Activated naive CD4-positive, alpha-beta T cell treated with Interleukin-2 at 50 U/mL for 16 hours (primary cell): ENCODE measurements at places on chromosomes 4 and X.

- peak; percentile 68 for DNase-seq
Observed at GRCh38 chr4:101418055-101418454, 70.7 kb upstream of the PPP3CA start.

- no peak for DNase-seq
Observed at GRCh38 chrX:13285693-13286092, 34.2 kb downstream of the ATXN3L start.

DNA sequence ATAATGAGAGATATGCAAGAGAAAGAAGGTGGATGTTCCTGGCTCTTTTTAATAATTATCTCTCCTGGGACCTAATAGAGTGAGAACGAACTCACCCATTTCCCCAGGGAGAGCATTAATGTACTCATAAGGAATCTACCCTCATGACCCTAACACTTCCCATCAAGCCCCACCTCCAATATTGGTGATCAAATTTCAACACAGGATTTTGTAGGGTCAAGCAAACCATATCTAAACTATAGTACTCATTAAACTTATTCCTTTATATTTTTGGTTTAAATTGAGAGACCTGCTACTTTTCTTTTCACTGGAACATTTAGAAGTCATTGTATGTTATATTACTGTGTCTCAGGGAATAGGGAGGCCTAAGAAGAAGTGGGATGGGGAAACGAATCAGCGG, 2.6 kb downstream of the UGT2A3 start:
- DNase-seq = no peak

DNA sequence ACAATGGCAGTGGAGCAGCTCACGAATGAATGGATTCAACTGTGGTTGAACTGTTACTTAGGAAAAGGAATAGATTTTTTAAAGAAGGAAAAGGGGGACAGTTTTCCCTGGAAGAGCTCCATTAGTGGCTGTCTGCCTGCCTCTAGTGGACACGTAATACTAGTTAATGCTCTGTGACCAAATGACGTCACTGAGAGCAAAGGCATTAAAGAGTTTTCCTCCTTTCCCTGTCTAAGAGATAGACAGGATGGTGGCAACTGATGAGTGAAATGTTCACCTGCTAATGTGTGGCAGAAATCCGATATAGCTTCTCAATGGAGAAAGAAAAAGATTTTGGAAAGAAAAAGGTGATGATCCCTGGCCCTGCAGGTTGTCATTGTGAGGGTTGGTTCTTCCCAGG, 52.3 kb upstream of the SCML1 start:
- no peak for DNase-seq

- DNase-seq = no peak
Observed at GRCh38 chrX:149818652-149819051, 36.9 kb downstream of the MAGEA9 start.

- peak; percentile 4 for DNase-seq
Observed at GRCh38 chrX:147917700-147918695, 6.3 kb downstream of the FMR1 start.

DNA sequence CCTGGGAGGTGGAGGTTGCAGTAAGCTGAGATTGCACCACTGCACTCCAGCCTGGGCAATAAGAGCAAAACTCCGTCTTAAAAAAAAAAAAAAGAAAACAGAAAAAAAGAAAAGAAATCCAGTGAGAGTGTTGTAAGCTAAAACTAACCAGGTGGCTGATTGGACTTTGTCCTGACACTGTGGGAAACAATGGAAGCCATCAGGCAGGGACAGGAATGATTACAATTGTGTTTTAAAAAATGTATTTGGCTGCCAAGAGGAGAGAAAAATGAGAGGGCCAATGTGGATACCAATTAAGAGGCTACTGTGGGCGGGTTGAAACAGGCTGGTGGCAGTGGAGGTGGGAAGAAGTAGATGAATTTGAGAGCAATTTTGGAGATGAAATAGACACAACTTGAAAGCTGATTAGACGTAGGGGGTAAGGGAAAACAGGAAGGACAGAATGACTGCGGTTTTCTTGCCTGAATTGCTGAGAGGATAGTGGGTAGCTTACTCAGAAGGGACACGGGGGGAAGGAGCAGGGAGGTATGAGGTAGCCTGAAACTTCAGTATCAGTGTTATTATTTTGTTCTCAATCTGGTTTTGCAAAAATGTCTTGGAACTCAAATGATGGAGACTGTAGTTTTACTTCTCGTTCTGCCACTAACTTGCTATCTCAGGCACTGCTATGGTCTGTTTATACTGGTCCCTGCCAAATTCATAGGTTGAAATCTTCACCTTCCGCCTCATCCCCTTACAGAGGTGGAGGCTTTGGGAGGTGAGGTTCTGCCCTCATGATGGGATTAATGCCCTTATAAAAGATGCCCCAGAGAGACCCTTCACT, 45.6 kb upstream of the CHRNA9 start:
- peak; percentile 29 for DNase-seq

DNA sequence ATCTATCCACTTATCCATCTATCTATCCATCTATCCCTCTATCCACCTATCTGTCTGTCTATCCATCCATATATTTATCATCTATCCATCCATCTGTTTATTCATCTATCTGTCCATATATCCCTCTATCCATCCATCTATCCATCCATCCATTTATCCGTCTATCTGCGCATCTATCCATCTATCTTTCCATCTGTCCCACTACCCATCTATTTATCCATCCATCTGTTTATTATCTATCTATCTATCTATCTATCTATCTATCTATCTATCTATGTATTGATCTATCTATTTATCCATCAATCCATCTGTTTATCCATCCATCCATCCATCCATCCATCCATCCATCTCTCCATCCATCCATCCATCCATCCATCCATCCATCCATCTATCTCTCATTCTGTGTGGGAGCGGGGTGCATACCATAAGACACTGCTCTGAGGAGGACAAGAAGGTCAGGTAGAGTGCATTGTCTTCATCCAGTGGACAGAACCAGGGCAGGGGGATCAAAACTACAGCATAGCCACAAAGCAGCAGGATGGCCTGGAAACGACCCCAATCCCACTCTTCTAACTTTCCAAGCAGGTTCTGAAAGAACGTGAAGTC, 53.2 kb upstream of the ENPP6 start:
- DNase-seq = no peak

DNA sequence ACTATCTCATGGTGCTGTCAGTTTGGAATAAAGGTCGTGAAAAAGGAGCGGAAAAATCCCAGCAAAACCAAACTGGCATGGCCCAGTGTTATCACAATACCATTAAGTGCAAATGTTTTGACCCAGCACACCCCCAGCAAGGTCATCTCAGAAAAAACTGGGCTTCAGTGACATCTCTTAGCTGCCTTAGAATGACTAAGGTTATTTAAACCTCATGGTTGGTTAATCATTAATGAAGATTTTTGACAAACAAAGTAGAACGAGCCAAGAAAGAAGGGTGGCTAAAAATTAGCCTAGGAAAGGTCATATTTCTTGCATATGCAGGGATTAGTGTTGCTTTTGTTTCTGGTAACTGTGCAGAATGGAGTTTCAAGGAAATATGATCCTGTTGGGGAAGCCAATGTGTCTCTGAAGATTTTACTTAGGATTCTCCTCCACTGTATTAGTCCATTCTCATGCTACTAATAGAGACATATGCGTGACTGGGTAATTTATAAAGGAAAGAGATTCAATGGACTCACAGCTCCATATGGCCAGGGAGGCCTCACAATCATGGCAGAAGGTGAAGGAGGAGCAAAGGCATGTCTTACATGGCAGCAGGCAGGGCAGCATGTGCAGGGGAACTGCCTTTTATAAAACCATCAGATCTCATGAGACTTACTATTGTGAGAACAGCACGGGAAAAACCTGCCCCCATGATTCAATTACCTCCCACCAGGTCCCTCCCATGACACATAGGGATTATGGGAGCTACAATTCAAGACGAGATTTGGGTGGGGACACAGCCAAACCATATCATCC, 83.5 kb downstream of the CHRNA9 start:
- DNase-seq = no peak

DNA sequence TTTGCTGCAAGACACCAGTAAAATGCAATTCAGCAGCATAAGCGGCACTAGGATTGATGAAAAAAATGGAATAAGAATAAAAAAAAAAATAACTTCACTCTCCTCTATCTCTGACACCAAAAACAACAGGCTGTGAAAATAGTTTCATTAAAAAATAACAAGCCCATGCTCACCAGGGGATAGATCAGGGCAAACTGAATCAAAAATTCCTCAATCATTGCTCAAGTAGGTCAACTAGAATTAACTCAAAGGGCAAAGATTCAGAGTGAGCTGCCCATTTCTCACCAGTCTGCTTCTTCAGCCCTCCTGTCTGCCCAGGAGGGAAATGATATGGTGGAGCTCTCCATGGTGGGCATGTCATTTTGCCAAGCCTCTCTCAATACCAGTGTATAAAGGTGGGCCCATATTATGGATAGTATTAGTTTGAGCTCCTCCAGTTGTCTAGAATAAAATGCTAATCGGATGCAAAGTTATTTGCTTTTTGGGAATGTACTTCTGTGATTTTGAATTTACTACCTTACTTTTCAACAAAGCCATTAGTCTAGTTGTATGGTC, 153.9 kb downstream of the UNC5C start:
- no peak for DNase-seq

GRCh38 chrX:18354369-18355223, at the start of gene SCML2:
Gene SCML2 (minus strand): TSS chrX:18354688. CDS start chrX:18334071, 20,617 bp downstream.
- DNase-seq = peak; percentile 38

DNA sequence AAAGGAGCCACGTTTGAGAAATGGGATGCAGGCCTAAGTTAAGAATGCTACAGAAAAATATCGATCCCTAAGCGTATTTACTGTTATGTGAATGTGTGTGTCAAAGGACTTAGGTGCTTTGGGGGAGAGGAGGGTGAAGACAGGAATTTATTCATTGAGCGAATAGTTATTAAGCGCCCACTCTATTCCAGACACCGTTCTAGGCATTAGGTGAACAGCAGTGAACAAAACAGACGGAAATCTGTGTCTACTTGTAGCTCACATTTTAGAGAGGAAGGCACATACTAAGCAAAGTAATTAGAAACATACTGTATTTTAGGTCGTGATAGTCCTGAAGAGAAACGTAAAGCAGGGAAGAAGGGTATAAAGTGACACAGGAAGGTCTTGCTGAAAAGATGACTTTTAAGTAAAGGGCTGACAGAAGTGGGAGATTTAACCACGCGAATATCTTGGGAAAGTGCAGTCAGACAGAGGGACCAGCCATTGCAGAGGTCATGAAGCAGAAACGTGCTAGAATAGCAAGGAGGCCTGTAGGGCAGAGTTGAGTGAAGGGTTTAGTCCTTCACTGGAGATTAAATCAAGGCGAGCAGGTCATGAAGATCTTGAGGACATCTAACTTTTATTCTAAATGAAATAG, 541 bp downstream of the AIMP1 start:
- no peak for DNase-seq

GRCh38 chrX:10039821-10040793, 72.9 kb downstream of the CLDN34 start:
- no peak for DNase-seq

GRCh38 chr4:83207497-83208101, 77.0 kb downstream of the COQ2 start:
- no peak for DNase-seq

DNA sequence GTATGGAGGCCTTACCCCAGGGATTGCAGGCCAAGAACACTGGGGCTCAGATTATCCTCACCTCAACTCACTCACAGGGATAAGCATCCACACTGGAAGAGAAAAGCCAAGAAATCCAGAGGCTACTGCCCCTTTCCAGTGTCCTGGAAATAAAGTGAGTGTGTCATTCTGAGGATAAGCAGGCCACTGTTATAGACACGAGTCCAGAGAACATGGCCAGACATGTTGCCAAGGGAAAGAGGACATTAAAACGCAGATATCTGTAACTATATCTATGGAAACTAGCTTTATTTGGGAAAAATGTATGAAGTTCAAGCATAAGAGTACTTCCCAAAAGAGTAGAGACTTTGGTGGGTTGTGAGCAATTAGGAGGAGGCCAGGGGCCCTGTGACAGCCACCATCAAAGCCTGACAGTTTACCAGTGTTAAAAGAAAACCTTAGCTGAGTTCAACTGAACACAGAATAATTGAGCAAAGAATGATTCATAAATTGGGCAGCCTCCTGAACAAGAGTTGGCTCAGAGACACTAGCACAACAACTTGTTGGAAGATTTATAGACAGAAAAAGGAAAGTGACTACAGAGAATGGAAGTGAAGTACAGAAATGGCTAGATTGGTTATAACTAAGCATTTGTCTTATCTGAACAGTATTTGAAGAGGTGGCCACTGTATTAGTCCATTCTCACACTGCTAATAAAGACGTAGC, 1222.2 kb downstream of the STIM2 start:
- no peak for DNase-seq

- no peak for DNase-seq
Observed at GRCh38 chr4:123300222-123301039, 96.2 kb upstream of the SPRY1 start.
